Omental fat pad (tissue), 4 donors: ENCODE measurements at places on chromosomes 4 and X. TPM values are rescaled to one million over a fixed set of nuclear protein-coding genes. Genes with fewer than 3 reads are reported as not detected.

DNA sequence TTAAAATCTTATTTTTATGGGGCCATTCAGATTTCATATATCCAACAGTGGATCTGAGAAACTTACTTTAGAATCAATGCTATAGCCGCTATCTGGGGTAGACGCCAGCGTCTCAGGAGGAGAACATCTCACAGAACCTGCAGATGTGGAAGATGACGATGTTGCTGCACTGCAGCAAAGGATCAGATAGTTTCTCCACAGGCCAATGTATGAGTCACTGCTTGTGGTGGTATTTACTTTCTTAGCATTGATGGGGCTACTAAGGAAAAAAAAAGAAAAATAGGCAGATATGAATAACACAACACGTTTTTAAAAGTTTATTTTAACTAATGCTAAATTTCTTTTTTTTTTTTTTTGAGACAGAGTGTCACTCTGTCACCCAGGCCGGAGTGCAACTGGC, 85.9 kb downstream of the ZAR1 start:
- DNase-seq = no peak

- DNase-seq = no peak
Measured at GRCh38 chr4:53963336-53963735, 101.1 kb downstream of the CHIC2 start.

SLC9A7 gene
- 3.8 TPM for total RNA-seq

GRCh38 chr4:36385951-36386571, 104.6 kb downstream of the DTHD1 start:
- no peak for DNase-seq

DNA sequence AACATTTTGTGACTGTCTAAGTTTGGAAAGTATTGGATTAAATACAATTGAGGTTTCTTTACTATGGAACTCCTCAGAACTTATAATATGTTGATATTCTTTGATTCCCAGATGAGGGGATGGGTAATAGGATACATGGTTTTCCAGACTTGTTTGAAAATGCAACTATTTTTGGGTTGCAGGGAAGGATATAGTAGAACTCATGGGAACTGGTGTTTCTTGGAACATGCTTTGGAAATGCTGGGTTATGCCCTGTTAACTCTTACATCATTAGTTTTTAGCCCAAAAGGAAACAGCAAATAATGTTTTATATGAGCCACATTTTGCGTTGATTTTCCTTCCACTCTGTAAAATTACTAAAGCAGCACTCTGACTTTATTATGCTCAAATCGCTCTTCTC, 41.9 kb downstream of the HPF1 start:
- DNase-seq = no peak

GRCh38 chrX:138856881-138857604, 145.5 kb upstream of the FGF13 start:
- DNase-seq = no peak

PAGE4 gene
- not detected for total RNA-seq

- DNase-seq = no peak
Measured at GRCh38 chr4:69831270-69831627, 28.7 kb downstream of the SULT1E1 start.

GRCh38 chr4:169340834-169341233, 70.1 kb upstream of the SH3RF1 start:
- no peak for DNase-seq

GRCh38 chrX:13427441-13428052, 107.7 kb upstream of the ATXN3L start:
- DNase-seq = no peak

FOXP3 gene
- total RNA-seq = not detected

DNA sequence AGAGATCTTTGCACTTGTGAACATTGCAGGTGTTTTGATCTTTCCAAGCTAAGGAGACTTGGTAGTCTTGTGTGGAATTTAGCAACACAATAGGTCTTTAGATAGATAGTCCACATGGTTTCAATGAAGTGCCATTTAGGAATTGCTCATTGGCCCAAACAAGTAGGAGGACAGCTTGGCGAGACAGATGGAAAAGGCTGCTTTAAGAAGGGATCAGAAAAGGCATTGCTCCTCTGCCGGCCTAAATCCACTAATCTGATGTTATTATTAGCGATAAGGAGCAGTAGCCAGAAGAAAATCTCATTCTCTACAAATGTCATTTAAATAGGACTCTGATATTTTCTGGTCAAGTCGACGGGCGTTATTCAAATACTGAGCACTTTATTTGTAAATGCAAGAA, 99.7 kb downstream of the AFF2 start:
- no peak for DNase-seq
